Right lobe of liver (tissue), 6 donors: ENCODE measurements at places on chromosomes 3 and 15. TPM values are rescaled to one million over a fixed set of nuclear protein-coding genes. Genes with fewer than 3 reads are reported as not detected.
A peak's percentile ranks its signal among the peaks of the same experiment; 100 is the strongest.

SPTSSB gene
- not detected for total RNA-seq

SOX14 gene
- not detected for total RNA-seq

DNA sequence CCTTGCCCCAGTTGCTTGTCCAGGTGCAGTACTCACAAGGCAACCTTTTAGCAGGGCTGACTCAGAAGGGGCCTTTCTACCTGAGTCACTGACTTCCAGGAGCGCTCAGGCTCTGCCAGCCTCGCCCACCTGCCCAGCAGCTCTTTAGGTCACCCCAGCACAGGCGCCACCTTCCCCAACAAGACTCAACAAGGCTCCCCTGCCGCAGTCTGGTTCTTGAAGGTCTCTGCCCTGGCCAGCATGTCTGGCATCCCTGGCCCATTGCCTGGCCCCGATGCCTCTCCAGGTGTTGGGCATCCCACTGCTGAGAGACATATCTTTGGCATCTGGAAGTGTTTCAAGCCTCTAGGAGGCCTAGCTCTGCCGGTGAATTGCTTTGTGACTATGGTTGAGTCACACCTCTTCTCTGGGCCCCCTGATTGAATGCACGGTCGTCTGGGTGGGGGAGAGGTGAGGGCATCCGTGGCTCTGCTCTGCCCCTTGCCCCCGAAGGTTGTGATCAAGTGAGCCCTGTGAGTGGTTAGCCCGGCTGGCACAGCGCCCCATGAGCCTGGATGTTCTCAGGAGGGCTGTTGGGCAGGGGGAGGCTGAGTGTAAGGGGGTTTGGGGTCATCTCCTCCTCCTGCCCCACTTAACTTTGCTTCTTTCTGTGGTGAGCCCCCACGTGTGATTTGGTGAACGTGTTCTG lies 21.6 kb downstream of the SNX33 start:
- no peak for DNase-seq

C2CD4B gene
- total RNA-seq, result 1.2 TPM

DNA sequence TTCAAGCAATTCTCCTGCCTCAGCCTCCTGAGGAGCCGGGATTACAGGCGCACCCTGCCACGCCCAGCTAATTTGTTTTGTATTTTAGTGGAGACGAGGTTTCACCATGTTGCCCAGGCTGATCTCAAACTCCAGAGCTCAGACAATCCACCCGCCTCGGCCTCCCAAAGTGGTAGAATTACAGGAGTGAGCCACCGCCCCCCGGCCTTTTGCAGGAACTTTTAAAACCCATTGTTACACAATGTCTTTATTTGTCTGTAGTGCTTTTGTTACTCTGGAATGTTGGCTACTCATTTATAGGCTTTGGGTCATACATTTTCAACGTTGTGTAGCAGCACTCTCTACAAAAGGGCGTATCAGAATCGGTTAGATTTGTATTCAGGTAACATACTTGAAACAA lies 499.1 kb downstream of the ROBO2 start:
- DNase-seq, result no peak

- no peak for DNase-seq
Observed at GRCh38 chr3:190125436-190126068, 4.9 kb upstream of the P3H2 start.

GRCh38 chr3:71185733-71186455 lies 397.6 kb downstream of the FOXP1 start:
- DNase-seq, result no peak

CLDN16 gene
- total RNA-seq, result 0.61 TPM

ALDH1A3 gene
- 5.0 TPM for total RNA-seq

DNA sequence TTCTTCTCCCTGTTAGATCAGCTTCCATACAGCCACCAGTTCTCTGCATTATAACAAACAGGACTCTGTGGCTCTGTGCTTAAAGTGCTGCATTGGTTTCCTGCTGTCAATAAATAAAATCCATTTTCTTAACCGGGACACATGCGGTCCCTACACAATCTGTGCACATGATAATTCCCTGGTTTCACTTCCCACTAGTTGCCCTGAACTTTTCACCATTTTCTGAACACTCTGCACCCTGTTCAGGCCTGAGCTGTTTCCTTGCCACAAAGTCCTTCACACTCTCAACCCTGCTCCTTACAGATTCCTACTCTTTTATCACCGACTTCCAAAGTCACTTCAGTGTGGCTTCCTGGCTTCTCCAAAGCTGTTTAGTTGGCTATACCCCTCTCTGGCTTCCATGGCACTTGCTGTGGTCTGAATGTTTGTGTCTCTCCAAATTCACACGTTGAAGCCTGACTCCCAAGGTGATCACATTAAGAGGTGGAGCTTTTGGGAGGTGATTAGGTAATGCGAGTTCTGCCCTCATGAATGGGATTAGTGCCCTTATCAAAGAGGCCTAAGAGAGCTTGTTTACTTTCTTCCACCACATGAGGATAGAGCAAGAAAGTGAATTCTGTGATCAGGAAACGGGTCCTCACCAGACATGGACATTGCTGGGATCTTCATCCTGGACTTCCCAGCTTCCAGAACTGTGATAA lies 233.4 kb downstream of the CHST2 start:
- DNase-seq, result no peak

DNA sequence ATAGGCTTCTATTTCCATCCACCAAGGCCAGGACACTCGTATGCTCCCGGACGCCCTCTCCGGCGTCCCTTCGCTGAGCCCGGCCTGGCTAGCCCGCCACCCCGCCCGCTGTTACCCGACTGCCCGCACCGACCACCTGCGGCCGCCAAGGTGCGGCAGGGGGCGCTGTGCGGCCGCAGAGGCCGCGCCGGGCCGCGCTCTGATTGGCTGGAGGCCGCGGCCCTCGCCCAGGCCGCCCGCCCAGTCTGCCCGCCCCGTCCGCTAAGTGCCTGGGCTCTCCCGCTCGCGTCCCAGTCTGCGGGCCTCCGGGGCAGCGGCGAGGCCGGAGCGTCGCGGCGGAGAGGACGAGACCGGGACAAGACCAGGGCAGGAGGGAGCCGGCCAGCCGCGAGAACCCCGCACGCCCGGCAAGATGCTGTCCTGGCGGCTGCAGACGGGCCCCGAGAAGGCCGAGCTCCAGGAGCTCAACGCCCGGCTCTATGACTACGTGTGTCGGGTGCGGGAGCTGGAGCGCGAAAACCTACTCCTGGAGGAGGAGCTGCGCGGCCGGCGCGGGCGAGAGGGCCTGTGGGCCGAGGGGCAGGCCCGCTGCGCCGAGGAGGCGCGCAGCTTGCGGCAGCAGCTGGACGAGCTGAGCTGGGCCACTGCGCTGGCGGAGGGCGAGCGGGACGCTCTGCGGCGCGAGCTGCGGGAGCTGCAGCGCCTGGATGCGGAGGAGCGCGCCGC lies at the start of gene SYNM:
Gene SYNM, plus strand, starts transcription at position 293 of the 726 bp plus-strand sequence. Its CDS starts 120 bp downstream, at position 413.
- peak; percentile 77 for DNase-seq

DNA sequence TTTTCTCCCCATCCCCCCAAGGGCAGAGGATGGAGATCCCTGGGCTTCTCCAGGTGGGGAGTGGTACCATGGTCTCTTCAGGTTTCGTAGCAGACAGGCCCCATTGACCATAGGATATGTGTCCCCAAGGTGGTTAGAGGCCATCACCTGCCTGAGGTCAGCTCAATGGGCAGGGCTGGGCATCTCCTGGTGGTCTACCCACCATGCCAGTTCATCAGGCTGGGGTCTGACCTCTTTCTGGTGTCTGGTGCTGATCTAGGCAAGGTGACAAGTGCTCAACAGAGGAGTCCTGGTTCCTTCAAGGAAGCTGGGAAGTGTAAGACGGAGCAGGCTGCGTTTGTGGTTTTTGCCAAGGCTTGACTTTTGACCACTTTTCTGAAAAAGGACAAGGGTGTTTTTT lies 71.4 kb downstream of the SMAD3 start:
- DNase-seq, result no peak

- DNase-seq, result no peak
Observed at GRCh38 chr15:80669663-80670273, 25.3 kb upstream of the ABHD17C start.

DNA sequence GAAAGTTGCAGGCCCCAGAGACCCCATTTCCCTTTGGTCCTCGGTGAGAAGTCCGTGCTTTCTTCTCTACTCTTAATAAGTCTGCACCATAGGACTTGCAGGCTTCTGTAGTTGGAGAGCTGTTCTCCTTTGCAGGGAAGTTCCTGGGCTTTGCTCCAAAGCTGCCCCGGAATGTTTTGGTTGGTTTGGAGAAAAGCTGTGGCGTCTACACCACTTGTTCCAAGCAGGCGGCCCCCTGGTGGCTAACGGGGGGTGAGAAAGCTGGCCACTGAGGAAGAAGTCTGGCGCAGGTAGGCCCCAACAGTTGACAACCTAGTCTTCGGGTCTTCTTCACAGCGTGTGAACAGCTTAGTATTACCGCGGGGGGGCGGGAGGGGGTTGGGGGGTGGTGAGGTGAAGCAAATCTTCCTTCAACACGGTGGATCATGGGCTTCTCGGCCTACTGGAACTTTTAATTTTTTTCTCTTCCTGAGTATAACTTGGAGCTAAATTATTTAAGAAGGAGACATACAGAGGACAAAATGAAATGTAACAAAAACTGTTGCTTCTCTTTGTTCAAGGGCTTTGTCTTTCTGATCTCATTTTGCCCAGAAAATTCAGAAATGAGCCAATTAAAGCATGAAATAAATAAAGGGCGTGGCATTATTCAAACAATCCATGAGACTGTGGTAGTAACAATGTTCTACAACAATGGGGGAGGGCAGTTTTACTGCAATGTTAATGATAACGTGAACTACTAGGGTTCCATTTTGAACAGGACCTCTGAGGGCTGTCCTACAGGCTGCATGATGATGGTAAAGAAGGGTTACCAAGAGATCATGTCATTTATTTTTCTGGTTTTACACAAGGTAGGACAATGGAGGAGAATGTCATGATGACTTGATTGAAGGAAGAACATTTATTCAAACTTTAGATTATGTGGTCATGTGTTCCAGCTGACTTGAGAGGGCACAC lies 2.2 kb upstream of the THRB start:
- peak; percentile 90 for DNase-seq

- DNase-seq, result no peak
Observed at GRCh38 chr3:119033393-119034255, 1.0 kb downstream of the IGSF11 start.

PDZRN3 gene
- 0.56 TPM for total RNA-seq

- DNase-seq, result no peak
Observed at GRCh38 chr3:120349855-120350125, 636 bp upstream of the LRRC58 start.
